ENCODE measurements at places on chromosomes 2 and 18.

GRCh38 chr2:109031476-109032228, 42.6 kb upstream of the EDAR start:
- peak; percentile 20 for DNase-seq

GRCh38 chr18:74378179-74378682, 62.6 kb downstream of the C18orf63 start:
- DNase-seq, result no peak

GRCh38 chr18:41324934-41325333, 630.1 kb upstream of the PIK3C3 start:
- DNase-seq, result peak; percentile 62

DNA sequence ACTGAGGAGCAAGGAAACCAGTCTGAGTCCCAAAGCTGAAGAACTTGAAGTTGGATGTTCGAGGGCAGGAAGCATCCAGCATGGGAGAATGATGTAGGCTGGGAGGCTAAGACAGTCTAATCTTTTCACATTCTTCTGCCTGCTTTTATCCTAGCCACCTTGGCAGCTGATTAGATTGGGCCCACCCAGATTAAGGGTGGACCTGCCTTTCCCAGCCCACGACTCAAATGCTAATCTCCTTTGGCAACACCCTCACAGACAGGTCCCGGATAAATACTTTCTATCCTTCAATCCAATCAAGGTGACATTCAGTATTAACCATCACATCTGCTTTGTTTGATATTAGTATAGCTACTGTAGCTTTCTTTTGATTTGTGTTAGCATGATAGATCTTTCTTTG, 27.1 kb downstream of the VRK2 start:
- no peak for DNase-seq

- peak; percentile 97 for DNase-seq
Observed at GRCh38 chr2:67917332-67918054, 145.3 kb downstream of the C1D start.

DNA sequence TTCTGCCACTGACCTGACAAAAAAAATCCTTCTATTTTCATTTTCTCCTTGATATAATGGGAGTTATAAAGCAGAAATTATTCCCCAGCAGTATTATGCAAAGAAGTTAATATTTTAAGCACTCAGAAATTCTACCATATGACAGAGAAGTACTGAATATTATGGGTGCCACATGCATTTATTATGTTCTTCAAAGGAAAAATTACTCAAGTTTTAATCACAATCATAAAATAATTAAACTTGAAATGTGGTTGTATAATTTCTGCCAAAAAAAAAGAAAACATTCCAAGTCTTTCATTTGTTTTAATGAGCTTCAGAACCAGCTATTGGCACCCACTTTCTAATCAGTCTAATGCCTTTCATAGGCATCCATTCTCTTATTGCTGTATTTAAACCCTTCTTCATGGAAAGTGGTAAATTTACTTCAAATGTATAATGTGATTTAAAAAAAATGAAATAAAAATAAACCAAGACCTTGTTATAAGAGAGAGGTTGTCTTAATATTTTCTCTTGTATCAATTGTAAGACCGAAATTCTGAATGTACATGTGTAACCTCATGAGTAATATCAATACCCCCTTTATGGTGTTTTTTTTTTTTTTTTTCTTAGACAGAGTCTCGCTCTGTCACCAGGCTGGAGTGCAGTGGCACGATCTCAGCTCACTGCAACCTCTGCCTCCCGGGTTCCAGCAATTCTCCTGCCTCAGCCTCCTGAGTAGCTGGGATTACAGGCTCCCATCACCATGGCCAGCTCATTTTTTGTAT, 302.3 kb downstream of the IRS1 start:
- no peak for DNase-seq

- no peak for DNase-seq
Observed at GRCh38 chr2:71629771-71630453, 176.6 kb downstream of the DYSF start.

DNA sequence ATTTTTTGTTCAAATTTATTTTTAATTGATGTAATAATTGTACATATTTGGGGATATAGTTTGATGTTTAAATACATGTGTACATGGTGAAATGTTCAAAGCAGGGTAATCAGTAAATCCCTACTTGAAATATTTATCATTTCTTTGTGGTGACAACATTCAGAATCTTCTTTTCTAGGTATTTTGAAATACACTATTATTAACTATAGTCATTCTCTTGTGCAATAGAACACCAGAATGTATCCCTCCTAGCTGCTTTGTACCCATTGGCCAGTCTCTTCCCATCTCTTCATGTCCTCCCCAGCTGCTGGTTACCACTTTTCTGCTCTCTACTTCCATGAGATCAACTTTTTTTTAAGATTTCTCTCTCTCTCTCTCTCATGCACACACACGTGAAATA, 126.5 kb downstream of the ZNF407 start:
- DNase-seq, result no peak

- peak; percentile 56 for DNase-seq
Observed at GRCh38 chr18:9661564-9661963, 46.5 kb upstream of the RAB31 start.

DNA sequence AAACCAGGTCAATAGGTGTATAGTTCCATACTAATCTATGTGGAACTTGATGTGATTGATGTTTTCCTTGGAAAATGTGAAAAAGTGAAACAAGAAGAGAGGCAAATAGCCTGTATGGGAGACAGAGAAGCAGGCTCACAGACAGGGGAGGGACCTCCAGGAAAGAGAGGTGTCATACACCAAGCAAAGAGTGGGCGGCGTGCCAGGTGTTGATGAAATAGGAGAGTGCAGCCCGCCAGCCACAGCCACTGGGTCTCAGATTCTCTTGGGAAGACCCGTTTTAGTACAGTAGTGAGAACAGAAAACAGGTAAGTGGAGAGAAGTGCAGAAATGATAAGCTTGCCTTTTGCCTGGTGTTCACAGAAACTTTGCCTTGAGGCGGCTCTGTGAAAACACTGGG, 301.9 kb downstream of the ZNF407 start:
- DNase-seq, result no peak

DNA sequence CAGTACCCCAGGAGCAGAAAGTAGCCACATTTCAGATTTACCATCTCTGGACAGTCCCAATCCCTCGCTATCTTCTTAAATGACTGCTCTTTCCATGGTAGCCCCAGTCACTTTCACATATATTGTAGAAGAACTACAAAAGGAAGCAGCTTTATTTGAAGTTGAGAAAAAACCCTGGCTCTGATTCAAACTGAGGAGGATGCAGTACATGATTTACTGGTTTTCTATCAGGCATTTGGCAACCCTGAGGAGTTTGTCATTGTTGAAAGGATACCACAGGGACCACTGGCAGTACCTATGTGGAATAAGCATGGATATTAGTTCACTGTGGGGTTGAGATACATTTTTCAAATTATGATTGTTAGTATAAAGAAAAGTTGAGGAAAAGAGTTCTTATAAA, 640.9 kb upstream of the SETBP1 start:
- DNase-seq, result peak; percentile 2
